Amniotic stem cell (primary cell): ENCODE measurements at places on chromosomes 12 and 14.

DNA sequence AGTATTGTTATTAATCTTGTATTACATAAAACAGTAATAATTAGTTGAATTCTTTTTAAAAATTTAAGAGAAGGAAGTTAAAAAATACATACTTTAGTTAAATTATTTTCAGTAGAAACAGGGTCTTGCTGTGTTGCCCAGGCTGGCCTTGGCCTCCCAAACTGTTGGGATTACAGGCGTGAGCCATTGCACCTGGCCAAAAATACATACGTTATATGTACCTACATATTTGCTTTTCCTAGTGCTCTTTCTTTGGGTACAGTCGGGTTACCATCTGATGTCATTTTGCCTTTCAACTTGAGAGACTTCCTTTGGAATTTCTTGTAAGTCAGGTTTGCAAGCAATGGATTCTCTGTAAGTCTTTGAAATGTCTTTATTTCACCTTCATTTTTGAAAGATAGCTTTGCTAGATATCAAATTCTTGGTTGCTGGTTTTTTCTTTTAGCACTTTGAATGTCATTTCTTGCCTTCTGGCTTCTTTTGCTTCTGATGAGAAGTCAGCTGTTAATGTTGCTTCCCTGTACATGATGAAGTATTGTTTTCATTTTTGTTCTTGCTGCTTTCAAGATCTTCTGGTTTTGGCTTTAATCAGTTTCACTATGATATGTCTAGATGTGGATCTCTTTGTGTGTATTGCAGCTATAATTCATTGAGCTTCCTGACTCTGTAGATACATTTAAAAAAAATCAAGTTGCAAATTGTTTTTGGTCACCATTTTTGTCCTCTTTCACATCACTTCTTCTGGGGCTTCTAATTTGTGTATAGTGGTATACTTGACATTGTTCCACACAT lies 84.4 kb downstream of the SPATS2 start:
- DNase-seq = no peak

- no peak for DNase-seq
Measured at GRCh38 chr12:107921062-107921461, 146.6 kb downstream of the ASCL4 start.

GRCh38 chr12:108232565-108232964 lies 103.5 kb downstream of the WSCD2 start:
- no peak for DNase-seq

DNA sequence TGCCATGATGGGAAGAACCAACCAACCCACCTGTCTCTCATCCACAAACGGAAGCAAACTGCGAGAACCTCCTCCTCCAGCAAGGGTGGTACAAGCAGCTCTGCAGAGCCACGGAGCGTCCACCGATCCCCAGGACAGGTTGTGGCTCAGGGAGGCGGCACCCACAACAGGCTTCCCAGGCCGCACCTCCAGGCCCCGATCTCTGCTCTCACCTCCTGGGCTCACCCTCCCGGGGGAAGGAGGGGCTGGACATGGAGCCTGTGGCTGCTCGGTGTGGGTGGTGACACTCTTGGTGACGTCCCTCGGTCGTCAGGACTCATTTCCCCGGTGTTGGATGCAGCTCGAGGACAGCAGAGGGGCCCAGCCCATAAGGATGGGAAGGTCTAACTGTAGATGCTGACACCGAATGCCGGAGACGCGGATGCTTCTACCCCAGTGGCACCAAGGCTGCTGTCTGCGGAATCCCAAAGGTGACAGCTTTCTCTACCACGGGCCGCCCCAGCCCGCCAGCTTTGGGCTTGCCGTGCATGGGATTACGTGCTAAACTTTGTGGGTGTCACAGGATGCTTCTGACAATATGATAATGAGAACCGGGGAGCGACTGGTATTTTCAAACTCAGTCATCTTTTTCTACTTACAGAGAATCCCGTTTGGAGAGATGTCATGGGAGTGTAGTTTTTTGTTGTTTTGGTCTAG lies 58.0 kb downstream of the STX2 start:
- DNase-seq = no peak

GRCh38 chr14:52356025-52356424 lies 41.9 kb downstream of the PTGER2 start:
- no peak for DNase-seq

GRCh38 chr14:37091651-37092050 lies 80.8 kb downstream of the SLC25A21 start:
- no peak for DNase-seq

DNA sequence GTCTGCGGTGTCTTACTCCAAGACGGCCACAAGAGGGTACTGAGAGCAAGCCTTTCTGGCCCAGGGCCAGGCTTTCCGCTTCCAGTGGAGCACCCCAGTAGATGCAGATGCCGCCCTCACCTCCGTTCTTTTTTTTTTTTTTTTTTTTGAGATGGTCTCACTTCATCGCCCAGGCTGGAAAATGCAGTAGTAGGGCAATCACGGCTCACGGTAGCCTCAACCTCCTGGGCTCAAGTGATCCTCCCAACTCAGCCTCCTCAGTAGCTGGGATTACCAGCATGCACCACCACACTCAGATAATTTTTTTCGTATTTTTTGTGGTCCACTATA lies 5.6 kb upstream of the LBHD2 start:
- DNase-seq = peak; percentile 41

DNA sequence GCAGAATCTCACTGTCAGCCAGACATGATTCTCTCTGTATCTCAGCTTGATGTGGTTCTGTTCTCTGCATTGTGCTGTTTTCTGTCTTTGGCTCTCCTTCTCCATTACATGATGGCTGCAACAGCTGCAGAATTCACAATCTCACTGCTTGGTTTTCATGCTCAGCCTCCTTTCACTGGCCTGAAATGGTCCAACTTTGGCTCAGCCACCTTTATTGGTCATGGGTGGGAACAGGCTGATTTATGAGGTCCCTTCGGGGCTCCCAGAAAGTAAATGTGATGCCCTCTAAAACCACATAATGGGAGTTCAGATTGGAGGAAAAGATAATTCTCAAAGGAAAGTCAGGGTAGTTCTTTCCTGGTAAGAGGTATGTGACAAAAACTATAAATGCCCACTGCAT lies 597.0 kb downstream of the ETNK1 start:
- DNase-seq = no peak
